ENCODE measurements at places on chromosomes 5 and 9.

GRCh38 chr9:95852059-95853032, 23.1 kb upstream of the ERCC6L2 start:
- no peak for DNase-seq

DNA sequence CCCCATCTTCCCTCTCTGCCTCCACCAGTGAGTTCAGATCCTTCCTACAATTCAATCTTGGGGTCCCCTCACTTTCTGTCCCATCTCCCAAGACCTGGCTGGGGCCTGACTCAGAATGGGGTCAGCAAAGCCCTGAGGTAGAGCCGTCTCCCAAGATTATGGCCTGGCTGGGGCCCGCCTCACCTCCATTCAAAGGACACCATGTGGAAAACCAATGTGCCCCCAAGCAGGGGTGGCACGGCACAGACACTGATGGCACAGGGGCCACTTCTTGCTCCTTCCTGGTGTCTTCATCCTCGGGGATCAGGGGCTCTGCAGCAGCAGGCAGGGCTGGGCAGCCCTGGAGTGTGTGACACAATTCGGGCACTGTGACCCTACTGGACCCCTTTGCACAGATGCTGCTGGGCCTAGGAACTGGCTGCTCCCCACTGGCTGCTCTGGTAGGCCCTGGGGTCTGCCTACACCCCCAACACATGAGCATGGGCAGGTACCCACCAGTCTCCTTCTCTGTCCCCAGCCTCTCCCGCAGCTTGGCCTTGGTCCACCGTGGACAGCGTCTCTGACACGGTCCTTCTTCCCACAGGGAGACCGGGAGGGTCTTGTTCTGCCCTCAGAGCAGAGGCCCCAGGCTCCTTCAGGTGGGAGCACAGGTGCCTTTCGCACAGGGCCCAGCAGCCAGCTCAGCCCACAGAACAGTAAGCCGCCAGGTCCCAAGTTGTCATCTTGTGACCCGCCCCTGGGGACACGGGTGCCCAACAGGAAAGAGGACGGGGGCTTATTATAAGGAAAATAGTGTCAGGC, 89.5 kb downstream of the ADAMTS2 start:
- no peak for DNase-seq

DNA sequence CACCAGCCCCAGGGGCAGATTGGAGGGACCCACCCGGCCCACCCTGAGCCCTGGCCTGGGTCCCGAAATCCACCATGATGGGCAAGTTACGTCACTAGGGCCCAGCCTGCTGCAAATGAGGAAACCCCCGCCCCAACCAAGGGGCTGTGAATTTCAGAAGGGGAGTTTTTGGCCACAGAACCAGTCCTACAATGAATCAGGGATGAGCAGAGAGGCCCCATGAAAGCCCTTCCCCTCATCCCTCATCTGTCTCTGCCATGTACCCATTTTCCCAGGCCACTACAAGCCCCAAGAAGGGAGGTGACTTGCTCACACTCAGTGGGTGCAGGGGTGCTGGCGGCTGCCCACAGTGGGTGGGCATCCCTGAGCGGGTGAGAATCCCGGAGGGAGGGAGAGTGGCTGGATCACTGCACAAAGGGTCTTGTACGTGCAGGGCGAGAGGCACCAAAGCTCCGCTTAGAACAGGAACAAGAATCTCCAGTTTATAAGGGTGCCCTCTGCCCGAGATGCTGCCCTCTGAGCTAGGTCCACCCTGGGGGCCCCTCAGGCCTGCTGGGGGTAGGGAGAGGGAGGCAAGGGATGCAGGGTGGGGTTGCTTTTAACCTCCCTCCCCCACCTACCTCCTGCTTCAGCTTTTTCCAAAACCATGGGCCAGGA, 10.4 kb upstream of the TCF7 start:
- no peak for DNase-seq

DNA sequence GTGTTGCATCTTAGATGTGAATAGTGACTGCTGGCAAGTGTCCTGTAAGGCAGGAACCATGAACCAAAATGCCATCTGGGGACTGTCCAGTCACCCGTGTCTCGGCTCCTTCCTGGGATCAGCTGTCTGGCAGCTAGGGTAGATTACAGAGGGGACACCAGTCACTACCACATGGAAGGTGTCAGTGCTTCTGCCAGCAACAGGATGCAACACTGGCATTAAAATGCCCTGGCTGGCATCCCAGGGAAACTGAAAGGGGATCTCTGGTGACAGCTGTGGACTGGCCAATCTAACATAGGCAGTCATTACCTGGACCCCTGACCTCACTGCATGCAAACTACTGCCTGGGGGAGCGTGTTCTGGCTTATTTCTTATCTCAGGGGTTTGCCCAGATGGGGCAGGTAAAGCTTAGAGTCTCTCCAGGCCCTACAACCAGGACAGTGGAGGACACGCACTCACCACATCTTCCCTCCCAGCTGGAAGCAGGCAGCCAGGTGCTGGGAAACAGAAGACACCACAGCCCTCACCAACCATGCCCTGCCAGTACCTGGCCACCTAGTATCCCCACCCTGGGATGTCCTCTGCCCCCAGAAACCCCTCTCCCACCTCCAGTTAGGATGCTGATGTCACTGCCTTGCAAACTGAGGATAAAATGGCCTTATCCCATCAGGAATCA, 83.8 kb downstream of the SEMA4D start:
- DNase-seq: no peak

- DNase-seq: no peak
Observed at GRCh38 chr9:82558855-82559630, 503.9 kb downstream of the RASEF start.

DNA sequence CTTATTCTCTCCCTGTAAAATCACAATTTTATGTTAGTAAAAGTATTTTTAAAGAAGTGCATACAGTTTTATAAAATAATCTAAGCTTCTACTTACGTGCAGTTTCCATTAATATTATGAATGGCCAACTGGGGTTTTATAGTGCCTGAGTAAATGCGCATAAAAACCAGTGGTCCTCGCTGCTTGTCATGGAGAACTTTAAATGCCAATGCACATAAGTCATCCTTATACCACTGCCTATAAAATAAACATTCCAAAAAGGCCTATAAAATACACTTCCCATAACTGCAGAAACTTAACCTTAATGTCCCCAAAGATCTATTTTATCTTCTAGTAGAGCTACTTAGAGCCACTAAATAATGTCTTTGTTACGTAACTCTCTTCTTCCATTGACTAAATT, 28.5 kb downstream of the GFM2 start:
- DNase-seq: no peak

GRCh38 chr5:173474881-173475287, 141.6 kb downstream of the BOD1 start:
- no peak for DNase-seq

DNA sequence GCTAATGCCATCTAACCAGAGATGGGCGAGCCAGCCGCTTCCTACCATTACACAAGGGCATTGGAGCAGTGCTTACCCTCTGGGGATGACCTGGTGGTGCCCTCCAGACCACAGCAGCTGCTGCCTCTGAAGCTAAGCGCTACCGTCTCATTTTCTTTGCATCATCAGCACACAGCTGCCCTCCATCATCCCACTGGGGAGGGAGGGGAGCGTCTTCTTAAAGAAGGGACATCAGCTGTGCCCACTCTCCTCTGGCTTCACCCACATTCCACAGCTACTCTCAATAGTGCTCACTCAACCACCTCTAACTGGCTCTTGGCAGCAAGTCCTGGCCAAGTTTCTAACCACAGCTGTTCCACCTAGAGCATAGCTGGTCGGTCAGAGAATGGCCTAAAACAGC, 503.4 kb downstream of the NFIB start:
- no peak for DNase-seq

DNA sequence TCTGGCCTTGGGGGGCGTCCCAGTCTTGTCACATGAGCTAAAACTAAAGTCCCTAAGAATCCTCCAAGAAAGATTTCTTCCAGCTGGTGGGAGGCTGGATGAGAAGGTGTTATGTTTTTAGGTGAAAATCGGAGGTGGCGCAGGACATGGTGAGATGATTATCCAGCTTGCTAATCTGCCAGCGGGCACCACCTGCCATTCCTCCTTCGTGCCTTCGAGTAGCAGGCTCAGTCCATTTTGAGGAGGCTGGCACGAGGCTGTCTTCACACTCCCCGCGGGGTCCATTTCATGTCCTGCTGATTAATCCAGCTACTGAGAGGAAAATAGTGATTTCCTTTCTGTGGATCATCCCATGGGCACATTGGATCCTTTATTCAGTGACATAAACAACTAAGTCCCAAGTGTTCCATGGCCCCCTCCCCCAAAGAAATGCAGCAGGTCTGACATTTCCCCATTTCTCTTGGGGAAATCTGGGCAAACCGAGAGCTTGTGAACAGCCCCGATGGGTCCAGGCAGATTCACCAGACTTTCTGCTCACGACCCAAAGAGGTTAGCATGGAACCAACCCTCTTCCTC, 38.2 kb upstream of the EXOC3 start:
- no peak for DNase-seq

GRCh38 chr5:757346-757930, 27.1 kb downstream of the ZDHHC11B start:
- DNase-seq: no peak

DNA sequence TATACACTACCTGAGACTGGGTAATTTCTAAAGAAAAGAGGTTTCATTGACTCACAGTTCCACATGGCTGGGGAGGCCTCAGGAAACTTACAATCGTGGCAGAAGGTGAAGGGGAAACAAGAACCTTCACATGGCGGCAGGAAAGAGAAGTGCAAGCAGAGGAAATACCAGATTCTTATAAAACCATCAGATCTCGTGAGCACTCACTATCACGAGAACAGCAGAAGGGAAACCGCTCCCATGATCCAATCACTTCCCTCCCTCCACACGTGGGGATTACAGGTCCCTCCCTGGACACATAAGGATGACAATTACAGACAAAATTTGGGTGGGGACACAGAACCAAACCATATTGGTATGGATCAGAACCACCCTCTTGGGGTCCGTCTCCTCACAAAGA, 44.2 kb upstream of the SPIN1 start:
- no peak for DNase-seq

DNA sequence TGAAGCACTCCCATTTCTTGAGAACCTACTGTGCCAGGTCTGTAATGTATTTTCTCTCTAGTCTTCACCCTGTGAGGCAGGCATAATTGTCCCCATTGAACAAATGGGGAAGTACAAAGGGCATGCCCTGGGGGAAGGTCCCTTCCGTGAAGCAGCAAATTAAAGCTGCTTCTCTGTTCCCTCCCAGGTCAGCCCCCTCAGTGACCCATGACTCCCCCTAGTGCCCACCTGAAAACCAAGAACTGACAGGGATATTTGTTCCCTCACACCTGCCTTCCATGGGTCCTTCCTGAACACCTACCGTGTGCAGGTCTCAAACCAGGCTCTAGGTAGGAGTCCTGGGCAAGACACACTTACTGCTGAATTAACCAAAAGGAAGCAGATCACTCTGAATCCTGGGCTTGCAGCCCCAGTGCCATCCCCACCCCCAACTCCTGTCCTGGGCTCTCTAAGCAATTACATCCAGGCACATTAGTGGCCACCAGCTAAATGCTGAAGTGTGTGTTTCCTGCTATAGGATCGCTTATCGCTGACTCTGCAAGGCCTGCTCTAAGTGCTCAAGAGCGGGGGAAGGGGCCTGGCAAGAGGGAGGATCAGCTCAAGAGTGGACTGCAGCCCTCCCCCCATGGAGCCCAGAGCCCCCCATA, 254.8 kb downstream of the CDK5RAP2 start:
- no peak for DNase-seq

DNA sequence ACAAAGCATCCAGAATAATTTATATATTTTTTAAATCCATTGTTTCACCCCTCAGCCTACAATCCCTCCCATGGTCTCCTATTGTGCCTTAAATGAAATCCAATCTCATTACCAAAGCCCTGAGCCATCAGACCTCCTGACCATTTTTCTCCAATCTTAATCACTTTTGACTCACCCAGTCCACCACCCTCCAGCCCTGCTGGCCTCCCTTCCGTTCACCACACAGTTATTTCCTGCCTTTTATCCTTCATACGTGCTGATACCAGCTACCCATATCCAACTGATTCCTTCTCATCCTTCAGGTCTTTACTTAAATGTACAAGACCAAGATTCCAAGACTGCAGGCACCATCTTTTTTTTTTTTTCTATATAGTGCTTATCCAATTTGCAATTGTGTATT, 1026.7 kb upstream of the DMAC1 start:
- no peak for DNase-seq

- no peak for DNase-seq
Observed at GRCh38 chr9:11758016-11758415, 935.2 kb upstream of the TYRP1 start.

DNA sequence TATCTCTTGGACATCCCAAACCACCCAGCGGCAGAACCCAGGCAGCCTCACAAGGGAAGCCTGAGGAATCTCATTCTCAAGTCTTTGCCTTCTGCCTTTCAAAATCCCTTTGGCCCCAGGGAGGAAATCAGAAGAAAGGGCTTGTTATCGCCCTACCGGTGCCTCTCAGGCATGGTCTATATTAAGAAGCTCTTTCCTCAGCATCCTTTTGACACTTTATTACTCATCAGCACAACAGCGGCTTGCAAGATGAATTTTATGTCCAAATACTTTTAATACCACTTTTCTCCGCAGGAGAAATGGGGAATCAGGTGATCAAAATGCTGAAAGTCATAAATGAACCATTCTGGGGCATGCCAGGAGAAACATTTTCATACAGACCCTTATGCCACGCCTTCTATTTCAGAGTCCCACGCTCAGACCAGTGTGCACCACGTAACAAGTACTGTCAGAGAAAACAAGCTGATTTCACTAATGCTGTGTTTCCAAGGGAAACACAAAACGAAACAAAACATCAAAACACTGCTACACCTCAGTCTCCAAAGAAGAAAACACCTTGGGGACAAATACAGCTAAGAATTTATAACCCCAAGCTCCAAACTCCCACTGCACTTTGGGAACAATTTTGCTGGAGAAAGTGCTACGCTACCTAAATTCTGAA, 30.0 kb downstream of the RAPGEF1 start:
- DNase-seq: no peak

- DNase-seq: no peak
Observed at GRCh38 chr9:132499251-132499650, 83.2 kb upstream of the BARHL1 start.

DNA sequence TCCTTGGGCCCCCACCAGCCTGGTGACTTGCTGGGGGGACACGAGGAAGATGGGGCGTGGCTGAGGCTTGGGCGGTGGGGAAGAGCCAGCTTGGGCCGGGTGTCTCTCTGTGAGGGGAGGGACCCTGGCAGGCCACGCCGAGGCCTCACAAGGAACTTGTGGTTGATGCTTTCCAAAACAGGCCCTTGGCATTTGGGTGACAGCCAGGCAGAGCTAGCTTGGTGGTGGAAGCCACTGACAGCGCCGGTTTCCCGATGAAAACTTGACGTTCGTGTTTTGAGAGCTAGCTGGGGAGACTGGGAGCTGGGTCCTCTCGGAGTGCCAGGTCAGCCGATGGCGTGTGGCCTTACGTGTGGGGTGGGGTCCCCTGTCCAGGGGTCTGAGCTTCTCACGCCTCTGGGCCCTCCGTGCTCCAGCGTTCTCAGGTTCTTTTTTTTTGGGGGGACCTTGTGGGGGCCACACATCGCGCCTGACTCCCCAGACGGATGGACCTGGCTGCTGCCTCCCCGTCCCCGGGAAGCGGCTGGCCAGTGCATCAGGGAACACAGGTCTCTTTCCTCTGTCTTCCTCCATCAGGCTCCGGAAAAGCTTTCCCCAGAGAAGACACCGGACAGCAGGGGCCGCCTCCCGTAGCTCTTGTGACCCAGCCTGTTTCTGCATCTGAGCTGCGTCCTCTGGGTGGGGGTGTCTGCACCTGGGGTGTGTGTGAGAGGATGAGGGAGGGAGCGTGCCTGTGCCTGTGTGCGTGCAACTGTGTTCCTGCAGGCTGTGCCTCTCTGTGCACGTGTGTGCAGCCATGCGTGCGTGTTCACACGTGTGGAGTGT, 129.3 kb upstream of the LPCAT1 start:
- no peak for DNase-seq

- DNase-seq: no peak
Observed at GRCh38 chr9:8027351-8027750, 227.8 kb upstream of the DMAC1 start.

Measured in HuH-7 (cell line).